ENCODE measurements at places on chromosomes 13 and 19.
A peak's percentile ranks its signal among the peaks of the same experiment; 100 is the strongest.

- no peak for DNase-seq
Observed at GRCh38 chr13:112574834-112575613, 12.9 kb downstream of the TUBGCP3 start.

GRCh38 chr13:112587212-112587763 is 665 bp downstream of the TUBGCP3 start:
- peak; percentile 83 for DNase-seq

- DNase-seq = no peak
Observed at GRCh38 chr19:18607226-18608101, 865 bp upstream of the CRLF1 start.

GRCh38 chr13:23505007-23505406 is 65.2 kb upstream of the TNFRSF19 start:
- no peak for DNase-seq

GRCh38 chr13:29543230-29544215 is 52.0 kb downstream of the SLC7A1 start:
- no peak for DNase-seq

GRCh38 chr13:97921176-97921816 is 32.2 kb upstream of the IPO5 start:
- no peak for DNase-seq

DNA sequence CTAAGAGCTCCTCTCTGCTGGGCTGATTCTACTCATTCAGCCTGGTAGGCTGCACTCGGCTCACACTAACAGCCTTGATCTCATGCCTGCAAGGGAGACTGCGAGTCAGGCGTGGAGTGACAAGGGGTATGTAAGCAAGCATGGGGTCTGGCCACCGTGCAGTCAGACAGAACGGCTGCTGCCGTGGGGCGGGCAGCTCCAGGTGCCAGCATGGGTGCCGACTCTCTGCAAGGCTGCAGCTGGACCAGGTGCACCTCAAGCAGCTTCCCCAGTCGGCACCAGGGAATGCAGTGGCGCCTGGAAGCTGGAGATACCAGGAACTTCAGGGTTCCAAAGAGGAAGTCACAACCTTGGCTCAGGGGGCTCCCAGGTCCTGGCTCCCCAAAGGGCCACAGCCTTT is 892.3 kb downstream of the OLFM4 start:
- no peak for DNase-seq

- DNase-seq = no peak
Observed at GRCh38 chr19:18520848-18521691, 800 bp downstream of the ELL start.

DNA sequence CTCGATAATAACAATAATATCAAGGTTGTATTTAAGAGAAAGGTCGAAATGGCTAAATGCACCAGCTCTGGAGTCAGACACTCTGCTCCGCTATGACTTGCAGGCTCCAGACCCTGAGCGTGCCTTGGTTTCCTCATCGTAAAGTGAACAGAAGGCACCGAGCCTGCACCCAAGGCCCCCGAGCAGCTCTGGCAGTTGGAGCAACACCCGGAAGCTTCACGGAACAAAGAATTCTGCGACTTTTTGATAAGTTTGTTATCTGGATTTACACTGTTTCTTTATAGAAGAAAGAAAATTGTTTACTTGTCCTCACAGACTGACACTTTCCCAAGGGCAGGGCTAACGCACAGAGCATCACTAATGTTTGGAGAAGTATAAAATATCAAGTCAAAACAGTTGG is 4.4 kb downstream of the GRTP1 start:
- no peak for DNase-seq

DNA sequence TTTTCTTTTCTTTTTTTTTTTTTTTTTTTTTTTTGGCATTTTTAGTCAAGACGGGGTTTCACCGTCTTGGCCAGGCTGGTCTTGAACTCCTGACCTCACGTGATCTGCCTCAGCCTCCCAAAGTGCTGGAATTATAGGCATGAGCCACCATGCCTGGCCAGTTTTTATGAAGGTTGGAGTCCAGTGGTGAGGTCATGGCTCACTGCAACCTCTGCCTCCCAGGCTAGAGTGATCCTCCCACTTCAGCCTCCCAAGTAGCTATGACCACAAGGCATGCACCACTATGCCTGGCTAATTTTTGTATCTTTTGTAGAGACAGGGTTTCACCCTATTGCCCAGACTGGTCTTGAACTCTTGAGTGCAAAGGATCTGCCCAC is 4.2 kb downstream of the SNRPA start:
- no peak for DNase-seq

GRCh38 chr19:48216933-48217332 is 38.8 kb downstream of the CARD8 start:
- DNase-seq = no peak

- DNase-seq = no peak
Observed at GRCh38 chr13:23372264-23372906, 61.1 kb downstream of the SACS start.

GRCh38 chr13:50227361-50227760 is 212.1 kb downstream of the KCNRG start:
- DNase-seq = no peak

DNA sequence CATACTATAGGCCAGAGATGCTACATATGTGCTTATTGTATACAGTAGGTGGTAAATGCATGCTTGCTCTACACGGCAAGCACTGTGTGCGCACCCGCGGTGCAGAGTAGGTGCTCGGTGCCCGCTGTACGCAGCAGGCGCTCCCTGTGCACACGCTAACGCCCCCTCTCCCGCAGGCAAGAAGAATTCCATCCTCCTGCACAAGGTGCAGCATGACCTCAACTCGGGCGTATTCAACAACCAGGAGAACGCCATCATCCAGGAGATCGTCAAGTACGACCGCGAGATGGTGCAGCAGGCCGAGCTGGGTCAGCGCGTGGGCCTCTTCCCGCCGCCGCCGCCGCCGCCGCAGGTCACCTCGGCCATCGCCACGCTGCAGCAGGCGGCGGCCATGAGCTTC is 17.7 kb downstream of the POLRMT start:
- DNase-seq = no peak

- peak; percentile 48 for DNase-seq
Observed at GRCh38 chr19:4474514-4475022, 2.5 kb downstream of the HDGFL2 start.

DNA sequence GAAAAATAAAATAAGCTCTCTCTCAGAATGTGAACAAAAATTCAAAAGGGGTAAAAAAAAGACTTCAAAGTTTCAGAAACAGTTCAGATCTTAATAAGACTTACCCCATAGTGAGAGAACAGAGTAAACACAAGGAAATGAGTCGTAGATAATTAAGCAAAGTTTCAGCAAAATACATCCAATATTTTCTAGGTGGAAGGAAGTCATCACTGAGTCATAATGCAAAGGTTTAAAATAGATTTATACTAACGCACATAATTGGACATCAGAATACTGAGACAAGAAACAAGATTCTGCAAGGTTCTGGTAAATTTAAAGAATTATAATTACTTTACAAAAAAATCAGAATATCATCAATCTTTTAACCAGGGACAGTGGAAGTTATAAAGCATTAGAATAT is 1370.7 kb upstream of the ATXN8OS start:
- DNase-seq = no peak

DNA sequence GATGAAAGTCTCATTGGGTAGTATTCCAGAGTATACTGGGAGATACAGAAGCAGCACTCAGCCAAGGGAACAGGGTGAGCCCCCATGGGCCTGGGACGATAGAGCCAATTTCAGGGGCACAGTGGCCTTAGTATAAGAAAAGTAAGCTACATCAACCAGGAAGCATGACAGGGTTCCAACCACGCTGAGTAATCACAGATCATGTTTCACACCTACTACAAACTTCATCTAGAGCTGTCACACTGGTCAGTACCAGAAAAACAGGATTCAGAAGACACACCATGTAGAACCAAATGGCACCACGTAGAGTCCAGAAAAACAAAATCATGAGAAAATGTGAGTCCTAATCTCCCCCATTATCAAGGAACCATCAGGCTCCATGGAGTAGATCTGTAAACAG is 1292.4 kb upstream of the MIR17HG start:
- DNase-seq = no peak

GRCh38 chr19:13054626-13055212 is 47.9 kb downstream of the LYL1 start:
- no peak for DNase-seq

DNA sequence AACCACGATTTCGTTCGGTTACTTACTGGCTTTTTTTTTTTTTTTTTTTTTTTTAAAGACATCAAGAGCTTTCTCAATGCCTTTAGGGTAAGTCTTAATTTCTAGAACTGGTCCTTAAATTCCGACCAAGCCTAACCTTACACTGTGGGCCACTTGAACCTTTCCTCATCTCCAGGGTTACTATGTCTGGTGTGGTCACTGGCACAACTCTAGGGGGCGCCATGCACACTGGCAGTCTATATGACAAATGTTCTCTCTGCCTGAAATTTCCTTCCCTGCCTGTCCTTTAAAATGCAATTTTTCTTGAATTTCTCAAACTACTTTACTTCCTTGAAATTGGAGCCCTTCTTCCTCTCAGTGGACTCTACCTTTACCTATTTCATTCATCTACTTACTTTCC is 227.4 kb downstream of the KLF5 start:
- DNase-seq = no peak

DNA sequence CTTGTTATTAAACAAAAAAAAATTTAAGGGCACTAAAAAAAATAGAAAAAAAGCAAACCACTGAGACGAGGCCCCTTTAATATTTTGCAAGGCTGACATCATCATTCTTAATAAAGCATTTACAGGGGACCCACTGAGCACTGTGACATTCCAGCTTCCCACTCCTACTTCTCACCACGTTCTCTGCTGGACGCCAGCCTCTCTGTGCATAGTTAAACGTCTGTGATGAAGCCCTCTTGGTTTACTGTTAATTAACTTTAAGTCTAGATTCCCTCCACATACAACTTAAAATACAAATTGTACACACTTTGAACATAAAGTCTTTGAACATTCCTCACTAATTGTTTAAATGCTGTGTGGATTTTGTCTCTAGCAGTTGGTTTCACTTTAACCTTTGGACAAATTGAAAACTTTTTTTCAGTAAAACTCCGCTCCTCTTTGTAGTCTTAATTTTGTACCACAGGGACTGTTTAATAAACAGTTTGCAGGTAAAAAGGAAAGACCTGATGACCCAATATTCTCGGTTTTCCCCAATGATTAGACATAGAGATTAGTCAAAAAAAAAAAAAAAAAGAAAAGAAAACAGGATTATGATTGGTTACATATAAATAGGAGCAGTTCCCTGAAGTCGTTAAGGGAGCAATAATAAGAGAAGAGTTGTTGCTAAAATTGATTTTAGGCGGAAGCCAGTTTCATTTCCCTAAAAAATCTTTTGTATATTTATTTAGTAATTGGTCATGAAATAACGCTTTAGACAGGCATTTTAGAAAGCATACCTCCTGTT is 219.8 kb downstream of the MZT1 start:
- peak; percentile 21 for DNase-seq

GRCh38 chr13:112887151-112887550 is 81.9 kb upstream of the MCF2L start:
- no peak for DNase-seq

- no peak for DNase-seq
Observed at GRCh38 chr13:98344392-98344791, 167.3 kb upstream of the RNF113B start.

GRCh38 chr19:17311455-17312188 is 2.3 kb downstream of the DDA1 start:
- no peak for DNase-seq

GRCh38 chr19:32818536-32818935 is 51.0 kb downstream of the SLC7A9 start:
- no peak for DNase-seq

DNA sequence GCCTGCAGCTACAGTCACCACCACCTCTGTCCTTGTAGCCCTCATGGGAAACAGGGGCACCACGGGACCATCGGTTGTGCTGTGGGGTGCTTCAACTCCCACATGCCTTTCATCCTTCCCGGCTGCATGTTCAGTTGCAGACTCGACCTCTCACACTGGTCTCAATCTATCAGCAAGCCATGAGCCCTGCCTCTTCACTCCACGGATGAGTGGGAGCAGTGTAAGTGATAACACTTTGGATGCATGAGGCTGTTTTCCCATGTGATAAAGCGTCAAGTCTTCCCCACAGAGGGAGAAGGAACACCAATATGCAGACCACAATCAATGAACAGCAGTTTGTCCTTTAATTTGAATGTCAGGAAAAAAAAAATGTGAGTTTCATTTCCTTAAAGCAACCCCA is 12.2 kb downstream of the SERP2 start:
- DNase-seq = no peak

All from T47D (cell line).